ENCODE measurements at places on chromosomes 7 and 10. TPM values are rescaled to one million over a fixed set of nuclear protein-coding genes. Genes with fewer than 3 reads are reported as not detected.
A peak's percentile ranks its signal among the peaks of the same experiment; 100 is the strongest.

- peak; percentile 43 for DNase-seq
These were observed 3.0 kb upstream of the CALHM3 start for GRCh38 chr10:103481974-103482531.

DNA sequence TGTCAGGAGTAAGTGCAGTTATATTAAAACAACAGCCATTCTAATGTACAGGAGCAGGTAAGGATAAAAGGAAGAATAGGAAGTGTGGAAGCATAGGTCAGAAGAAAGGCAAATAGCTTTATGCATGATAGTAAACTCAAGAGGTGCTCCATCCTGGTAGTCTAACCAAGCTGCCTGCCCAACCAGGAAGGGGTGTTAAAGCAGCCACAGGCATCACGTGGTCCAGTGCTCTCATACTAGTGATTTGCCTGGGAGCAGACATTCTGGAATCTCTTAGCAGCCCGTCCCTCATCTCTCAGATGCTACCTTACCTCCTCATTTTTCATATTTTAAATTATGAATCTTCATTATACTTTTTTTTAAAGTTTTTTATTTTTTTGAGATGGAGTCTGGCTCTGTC, 18.5 kb downstream of the ABRAXAS2 start:
- DNase-seq, result no peak

- DNase-seq, result no peak
These were observed 301.0 kb downstream of the SORCS1 start for GRCh38 chr10:106863549-106863948.

DNA sequence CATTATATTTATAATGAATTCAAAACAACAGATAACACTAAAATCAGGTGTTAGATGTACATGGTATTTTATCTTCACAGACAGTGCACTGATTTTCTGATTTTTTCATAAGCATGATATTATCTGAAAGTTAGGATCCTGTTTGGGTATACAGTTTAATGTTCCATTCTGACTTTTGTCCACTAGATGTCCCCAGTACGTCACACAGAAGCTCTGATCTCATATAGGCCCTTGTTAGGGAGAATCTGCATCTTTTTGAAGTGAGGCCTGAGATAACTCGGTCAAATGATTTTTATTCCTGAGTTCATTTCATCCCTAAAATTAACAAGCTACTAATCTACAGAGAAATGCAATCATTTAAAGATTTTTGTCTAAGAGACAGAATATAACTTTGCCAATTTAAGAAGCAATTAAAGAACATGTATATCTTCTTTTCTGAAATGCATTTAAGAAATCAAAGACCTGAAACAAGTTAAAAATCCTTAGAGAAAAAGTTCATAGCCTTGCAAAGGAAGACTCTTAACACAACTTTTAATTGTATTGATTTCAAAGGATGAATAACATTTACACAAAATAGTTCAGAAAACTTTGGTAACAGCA, 72.0 kb upstream of the TES start:
- peak; percentile 39 for DNase-seq

MRPS16 gene
- 80.9 TPM for polyA plus RNA-seq

DNA sequence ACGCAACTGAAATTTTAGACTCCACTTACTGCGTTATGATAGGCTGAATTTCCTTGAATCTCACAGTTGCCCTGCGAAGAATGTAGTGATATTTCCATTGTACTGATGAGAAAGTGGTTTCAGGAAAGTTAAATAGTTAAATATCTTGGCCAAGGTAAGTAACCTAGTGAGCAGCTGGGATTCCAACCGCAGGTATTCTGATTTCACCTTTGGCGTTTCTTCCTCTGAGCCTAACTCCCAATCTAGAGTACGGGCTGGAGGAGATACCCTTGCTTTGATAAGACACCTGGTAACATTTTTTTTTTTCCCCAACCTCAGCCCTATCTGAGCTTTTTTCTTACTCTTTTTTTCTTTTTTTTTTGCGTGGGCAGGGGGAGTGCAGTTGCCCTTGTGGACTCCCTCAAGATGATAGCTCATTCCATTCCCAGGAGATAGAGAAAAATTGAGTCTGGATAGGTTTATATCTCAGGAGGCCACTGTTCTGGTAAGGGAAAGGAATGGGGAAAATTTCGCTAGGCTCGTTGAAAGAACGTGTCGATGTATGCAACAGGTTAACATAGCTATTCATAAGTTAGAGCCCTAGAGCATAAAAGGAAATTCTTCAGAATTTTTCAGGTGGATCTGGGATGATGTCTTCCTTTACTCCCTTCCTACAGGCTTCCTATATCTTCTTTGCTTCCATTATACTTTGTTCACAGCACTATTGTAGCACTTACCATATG, 3.1 kb upstream of the TAS2R38 start:
- DNase-seq, result no peak

DNA sequence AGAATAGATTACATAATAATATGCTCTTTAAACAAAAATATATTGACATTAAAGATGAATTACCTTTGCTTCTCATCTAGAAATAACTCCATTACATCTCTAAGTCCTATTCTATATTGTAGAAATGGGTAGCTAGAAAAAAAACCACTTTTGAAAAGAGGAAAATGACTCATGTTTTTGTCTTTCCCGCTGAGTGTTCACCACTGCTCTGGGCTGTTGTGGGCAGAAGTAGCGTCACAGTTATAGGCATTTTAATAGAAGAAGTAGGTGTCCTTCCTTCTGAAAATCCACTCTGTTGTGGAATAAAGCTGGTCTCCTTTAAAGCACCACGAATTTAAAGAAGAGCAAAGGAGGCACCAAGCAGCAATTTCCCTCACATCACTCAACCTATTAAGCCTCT, 117.6 kb upstream of the NFE2L3 start:
- no peak for DNase-seq

DNA sequence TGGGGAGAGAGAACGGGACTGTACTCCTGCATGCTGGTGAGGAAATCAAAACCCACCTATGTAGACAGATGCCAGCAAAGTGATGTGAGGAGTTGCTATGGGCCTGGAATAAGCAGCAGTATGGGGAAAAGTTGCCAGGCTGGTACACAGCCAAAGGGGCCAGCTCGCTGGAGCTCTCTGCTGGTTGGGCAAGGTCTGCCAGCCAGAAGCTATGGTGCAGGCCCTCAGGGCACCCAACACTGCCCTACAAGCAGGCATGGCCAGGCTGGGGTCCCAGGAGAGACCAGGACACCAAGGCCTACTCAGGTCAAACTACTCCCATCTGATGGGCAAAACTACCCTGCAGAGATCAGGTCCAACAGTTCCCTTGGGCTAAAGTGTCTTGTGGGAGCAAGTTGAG, 916.6 kb downstream of the IPMK start:
- no peak for DNase-seq

PLCE1 gene
- 0.44 TPM for polyA plus RNA-seq

DNA sequence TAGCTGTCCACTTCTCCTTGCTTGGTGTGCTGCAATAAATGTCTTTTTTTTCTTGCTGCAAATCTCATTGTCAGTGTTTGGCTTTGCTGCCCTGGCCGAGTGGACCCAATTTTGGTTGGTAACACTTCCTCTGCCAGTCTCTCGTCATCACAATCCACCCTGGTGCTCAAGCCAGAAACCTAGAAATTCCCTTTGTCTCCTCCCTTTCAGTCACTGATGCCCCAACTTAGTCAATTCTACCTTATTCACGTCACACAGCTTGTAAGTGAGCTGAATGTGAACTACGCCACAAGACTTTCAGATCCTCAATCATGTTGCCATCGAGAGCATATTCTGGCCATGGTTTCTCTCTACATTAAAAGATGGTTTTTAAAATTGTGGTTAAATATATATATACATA, 13.0 kb upstream of the FRA10AC1 start:
- no peak for DNase-seq

ANKRD2 gene
- polyA plus RNA-seq, result not detected

- no peak for DNase-seq
These were observed 2.9 kb upstream of the TMEM225B start for GRCh38 chr7:99594948-99595745.

GRCh38 chr7:71021131-71021530, 110.8 kb upstream of the GALNT17 start:
- no peak for DNase-seq

DNA sequence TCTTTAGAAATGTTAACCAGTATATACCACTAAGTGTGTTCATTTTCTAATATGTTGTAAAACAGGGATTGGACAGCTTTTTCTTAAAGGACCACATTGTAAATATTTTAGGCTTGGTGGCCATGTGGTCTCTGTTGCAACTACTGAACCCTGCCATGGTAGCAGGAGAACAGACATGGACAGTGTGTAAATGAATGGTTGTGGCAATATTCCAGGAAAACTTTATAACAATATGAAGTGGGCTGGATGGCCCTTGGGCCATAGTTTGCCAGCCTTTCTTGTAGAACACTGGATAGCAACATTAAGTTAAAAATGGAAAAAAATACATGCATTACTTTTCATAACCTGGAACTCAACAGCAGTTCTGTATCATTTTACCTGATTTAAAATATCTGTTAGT, 61.0 kb downstream of the SND1 start:
- DNase-seq, result no peak

- no peak for DNase-seq
These were observed 49.5 kb downstream of the PRR15 start for GRCh38 chr7:29613100-29613499.

PGAM2 gene
- not detected for polyA plus RNA-seq

CALY gene
- not detected for polyA plus RNA-seq

GRCh38 chr7:158237672-158238335, 349.8 kb downstream of the PTPRN2 start:
- no peak for DNase-seq

- peak; percentile 6 for DNase-seq
These were observed 20.8 kb downstream of the LAMB4 start for GRCh38 chr7:108109221-108109908.

ZNF716 gene
- not detected for polyA plus RNA-seq

DNA sequence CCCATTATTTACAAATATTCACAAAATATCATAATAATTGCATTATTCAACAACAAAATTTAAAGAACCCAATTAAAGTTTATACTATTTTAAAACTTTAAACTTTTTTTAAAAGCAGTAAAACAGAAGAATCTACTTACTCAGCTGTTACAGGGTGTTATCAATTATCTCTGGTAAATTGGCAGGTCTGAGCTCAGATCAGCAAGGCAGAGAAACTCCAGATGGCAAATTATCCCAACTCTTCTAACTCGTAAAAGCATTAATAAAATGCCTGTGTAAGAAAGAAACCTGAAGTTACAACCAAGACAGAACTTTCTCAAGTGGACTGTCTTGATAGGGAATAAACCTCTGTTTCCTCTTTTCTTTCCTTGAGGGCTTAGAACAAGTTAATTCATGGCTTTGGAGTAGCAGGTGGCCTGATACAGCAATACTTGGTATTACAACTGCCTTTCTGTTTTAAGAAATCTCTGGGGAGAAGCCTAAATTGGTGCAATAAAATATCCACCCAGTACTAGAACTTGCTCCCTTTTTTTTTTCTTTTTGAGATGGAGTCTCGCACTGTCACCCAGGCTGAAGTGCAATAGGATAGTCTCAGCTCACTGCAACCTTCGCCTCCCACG, 275.3 kb upstream of the MKLN1 start:
- DNase-seq, result no peak

GRCh38 chr7:45203459-45203858, 45.9 kb downstream of the RAMP3 start:
- DNase-seq, result no peak

GPR15LG gene
- not detected for polyA plus RNA-seq

SPDYE6 gene
- polyA plus RNA-seq, result 0.41 TPM

GRCh38 chr10:119199231-119199992, 8.0 kb upstream of the GRK5 start:
- DNase-seq, result peak; percentile 45

EEPD1 gene
- 0.18 TPM for polyA plus RNA-seq

- DNase-seq, result peak; percentile 45
These were observed 9.1 kb upstream of the TMEM236 start for GRCh38 chr10:17742918-17743317.

SRI gene
- polyA plus RNA-seq, result 263 TPM

TMEM229A gene
- polyA plus RNA-seq, result not detected

- DNase-seq, result no peak
These were observed 289.8 kb downstream of the CACNA2D1 start for GRCh38 chr7:82153776-82154175.

CYREN gene
- polyA plus RNA-seq, result 46.8 TPM

- no peak for DNase-seq
These were observed 384.1 kb downstream of the NXPH1 start for GRCh38 chr7:8817448-8818036.

SRGN gene
- polyA plus RNA-seq, result 40.7 TPM

FAS gene
- 0.47 TPM for polyA plus RNA-seq

- DNase-seq, result no peak
These were observed 192.9 kb upstream of the CSTF2T start for GRCh38 chr10:51892313-51892712.

GRCh38 chr10:125871338-125871737, 9.8 kb downstream of the DHX32 start:
- DNase-seq, result no peak

MUC3A gene
- not detected for polyA plus RNA-seq

DNA sequence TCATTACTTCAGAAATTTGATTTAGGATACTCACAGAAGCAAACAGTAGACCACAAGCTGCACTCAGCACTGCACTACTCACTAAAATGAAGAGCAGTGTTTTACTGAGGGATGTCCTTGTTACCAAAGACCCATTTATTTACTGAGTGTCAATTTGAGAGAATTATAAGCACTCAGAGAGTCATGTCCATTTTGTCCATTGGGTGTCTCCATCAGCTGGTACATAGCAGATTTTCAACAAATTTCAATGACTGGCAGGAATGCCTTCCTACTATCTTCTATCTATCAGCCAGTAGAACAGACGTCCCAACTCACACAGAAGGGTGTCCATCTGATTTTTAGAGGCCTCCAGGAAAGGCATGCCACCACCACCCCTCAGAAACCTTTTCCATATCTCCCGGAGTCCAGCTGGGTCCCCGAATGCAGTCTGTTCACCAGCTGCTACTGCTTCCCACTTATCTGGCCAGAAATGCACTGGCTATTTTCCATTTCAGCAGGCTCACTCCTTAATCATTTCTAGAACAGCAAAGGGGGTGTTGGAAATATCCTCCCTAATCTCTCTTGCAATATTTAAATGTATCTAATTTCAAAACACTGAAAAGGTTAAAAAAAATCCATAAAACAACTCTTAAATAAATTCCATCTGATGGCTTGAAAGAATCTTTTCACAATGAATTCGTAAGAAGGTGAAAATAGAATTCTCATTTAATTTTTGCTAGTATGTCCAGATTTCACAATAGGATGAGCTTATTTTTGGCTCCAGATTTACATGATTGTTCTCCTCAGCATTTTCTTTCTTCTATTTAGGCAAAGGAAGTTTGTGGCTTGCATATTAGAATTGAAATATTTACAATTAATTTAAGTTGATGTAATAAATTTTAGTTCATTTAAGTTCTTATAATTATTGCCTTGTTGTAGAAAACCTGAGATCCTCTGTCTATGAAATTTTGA, 1164.0 kb upstream of the CELF2 start:
- no peak for DNase-seq

All from naive B cell (primary cell).